ENCODE measurements at places on chromosomes 6 and 20. TPM values are rescaled to one million over a fixed set of nuclear protein-coding genes. Genes with fewer than 3 reads are reported as not detected.

The FAM217A gene
- not detected for total RNA-seq

The DEFB132 gene
- not detected for total RNA-seq

The SLC17A9 gene
- total RNA-seq, result 17.7 TPM

The CDH4 gene
- total RNA-seq, result 1.6 TPM

The PNISR gene
- total RNA-seq, result 70.4 TPM

The ANKEF1 gene
- total RNA-seq, result 3.3 TPM

The PROCR gene
- 351 TPM for total RNA-seq

The WFDC5 gene
- total RNA-seq, result not detected

The RNF182 gene
- total RNA-seq, result 4.3 TPM

The IL17A gene
- total RNA-seq, result not detected

The ACSS1 gene
- total RNA-seq, result 6.5 TPM

The SAPCD1 gene
- total RNA-seq, result not detected

The TMEM170B gene
- total RNA-seq, result 2.3 TPM

The TFAP2B gene
- total RNA-seq, result not detected

The ABHD12 gene
- total RNA-seq, result 23.2 TPM

The VNN1 gene
- total RNA-seq, result 0.29 TPM

The NR2E1 gene
- not detected for total RNA-seq

The DOK5 gene
- 0.98 TPM for total RNA-seq

The GNAS-AS1 gene
- 0.10 TPM for total RNA-seq

The MYH7B gene
- total RNA-seq, result not detected

The SLC12A5 gene
- 1.6 TPM for total RNA-seq

The DCBLD1 gene
- 32.4 TPM for total RNA-seq

The CLIC1 gene
- 800 TPM for total RNA-seq

The NAPB gene
- total RNA-seq, result 6.5 TPM

The TRAPPC3L gene
- total RNA-seq, result 0.33 TPM

The SLC22A2 gene
- total RNA-seq, result not detected

The SLCO4A1 gene
- 3.1 TPM for total RNA-seq

The GJA10 gene
- total RNA-seq, result not detected

The CST4 gene
- not detected for total RNA-seq

The NOTCH4 gene
- total RNA-seq, result 53.6 TPM

The FAM184A gene
- total RNA-seq, result 0.33 TPM

The THEMIS gene
- not detected for total RNA-seq

The TP53TG5 gene
- total RNA-seq, result not detected

The ATP6V1G2 gene
- total RNA-seq, result 0.33 TPM

The ELOVL2 gene
- total RNA-seq, result not detected

The BHLHE23 gene
- total RNA-seq, result not detected

The GTF3C6 gene
- 30.7 TPM for total RNA-seq

The GPX5 gene
- not detected for total RNA-seq

The MYLK2 gene
- 8.5 TPM for total RNA-seq

The MOXD1 gene
- 0.29 TPM for total RNA-seq

The TRIM10 gene
- not detected for total RNA-seq

The PRSS16 gene
- total RNA-seq, result not detected

The RSPH9 gene
- 0.19 TPM for total RNA-seq

The CCN2 gene
- 1,026 TPM for total RNA-seq

The CD109 gene
- total RNA-seq, result 77.2 TPM

The USP49 gene
- total RNA-seq, result 3.2 TPM

The SIGLEC1 gene
- total RNA-seq, result not detected

The DLK2 gene
- not detected for total RNA-seq

The COL9A1 gene
- total RNA-seq, result not detected

The PAK5 gene
- total RNA-seq, result not detected

The MPC1 gene
- total RNA-seq, result 10.8 TPM

The OR2B6 gene
- not detected for total RNA-seq

The TMEM200A gene
- total RNA-seq, result 0.67 TPM

The PRPH2 gene
- total RNA-seq, result 0.48 TPM

The MTO1 gene
- total RNA-seq, result 26.5 TPM

All from vein endothelial cell (primary cell).